Cortex of kidney (tissue), 1 donor: ENCODE measurements at places on chromosomes 5 and 9.

DNA sequence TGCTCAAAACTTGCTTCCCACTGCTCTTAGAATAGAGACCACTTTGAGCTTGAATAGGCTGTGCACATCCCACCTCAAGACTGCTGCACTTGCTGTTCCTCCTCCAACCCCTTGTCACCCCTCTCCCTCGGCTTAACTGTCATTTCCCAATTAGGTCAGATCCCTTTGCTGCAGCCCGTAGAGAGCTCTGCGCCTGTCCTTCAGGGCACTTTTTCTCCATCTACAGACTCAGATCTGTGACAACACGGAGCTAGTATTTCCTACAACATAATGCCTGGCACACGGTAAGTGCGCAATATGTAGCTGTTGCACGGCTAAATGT lies 485 bp upstream of the HABP4 start:
- no peak for DNase-seq

GRCh38 chr5:135913713-135914626 lies 18.3 kb upstream of the IL9 start:
- no peak for DNase-seq

DNA sequence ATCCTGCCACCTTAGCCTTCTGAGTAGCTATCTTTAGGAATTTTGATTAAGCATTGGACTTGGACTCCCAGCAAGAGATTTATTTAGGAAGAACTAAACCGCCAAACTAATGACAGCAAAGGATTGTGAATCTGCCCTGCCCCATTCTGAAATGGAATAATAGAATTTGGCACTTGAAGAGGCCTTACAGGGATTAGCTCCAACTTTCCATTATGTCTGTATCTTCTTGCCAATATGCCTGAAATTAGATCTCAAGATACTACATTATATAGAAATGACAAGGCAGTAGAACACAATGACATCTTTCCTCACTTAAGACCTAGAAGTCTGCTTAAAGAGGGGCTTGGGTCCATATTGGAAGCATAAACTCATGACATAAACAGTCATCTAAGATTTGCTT lies 77.0 kb upstream of the DPYSL3 start:
- DNase-seq: no peak

DNA sequence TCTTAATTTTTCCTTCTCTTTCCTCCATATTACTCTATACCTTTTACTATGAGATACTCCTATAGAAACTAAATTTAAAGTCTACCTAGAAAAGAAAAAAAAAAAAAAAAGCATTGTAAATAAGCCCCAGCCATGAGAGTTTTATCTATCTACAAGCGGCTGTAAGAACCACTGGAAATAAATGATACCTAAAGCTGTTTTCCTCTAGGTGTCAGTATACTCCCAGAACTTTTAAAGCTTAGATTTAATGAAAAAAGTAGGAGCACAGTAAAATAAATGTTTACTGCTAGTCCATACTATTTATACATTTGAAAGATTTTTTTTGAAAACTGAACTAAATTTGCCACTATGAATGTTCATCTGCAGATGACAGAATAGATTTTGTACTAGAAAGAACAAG lies 26.2 kb downstream of the TYRP1 start:
- no peak for DNase-seq

GRCh38 chr5:92177926-92178487 lies 794.9 kb upstream of the ARRDC3 start:
- DNase-seq: no peak

GRCh38 chr5:24059006-24059405 lies 551.6 kb downstream of the PRDM9 start:
- DNase-seq: no peak

GRCh38 chr5:133297293-133297692 lies 245.5 kb downstream of the HSPA4 start:
- no peak for DNase-seq

DNA sequence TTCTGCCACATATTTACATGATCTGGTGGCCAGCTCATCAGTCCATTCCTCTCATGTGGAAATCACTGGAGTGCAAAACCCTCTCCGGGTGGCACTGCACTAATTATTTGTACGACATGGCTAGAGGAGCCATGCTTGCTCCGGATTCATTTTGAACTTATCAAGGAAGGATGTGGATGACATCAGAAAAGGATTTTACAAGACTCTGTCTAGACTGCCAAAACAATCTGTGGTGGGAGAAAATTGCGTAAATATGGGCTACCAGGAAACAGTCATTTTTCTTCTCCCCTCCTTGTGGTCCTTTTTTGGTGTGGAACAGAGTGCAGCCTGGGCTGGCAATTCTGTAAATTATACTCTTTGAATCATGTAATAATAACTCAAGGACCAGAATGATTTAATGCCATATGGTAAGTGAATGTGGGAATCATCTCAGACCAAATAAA lies 123.4 kb upstream of the IFNE start:
- DNase-seq: no peak

GRCh38 chr5:9534881-9535517 lies 10.9 kb downstream of the SEMA5A start:
- DNase-seq: no peak

GRCh38 chr5:147360816-147361215 lies 126.0 kb downstream of the STK32A start:
- DNase-seq: no peak

- no peak for DNase-seq
Measured at GRCh38 chr9:38016375-38017135, 52.5 kb downstream of the SHB start.

DNA sequence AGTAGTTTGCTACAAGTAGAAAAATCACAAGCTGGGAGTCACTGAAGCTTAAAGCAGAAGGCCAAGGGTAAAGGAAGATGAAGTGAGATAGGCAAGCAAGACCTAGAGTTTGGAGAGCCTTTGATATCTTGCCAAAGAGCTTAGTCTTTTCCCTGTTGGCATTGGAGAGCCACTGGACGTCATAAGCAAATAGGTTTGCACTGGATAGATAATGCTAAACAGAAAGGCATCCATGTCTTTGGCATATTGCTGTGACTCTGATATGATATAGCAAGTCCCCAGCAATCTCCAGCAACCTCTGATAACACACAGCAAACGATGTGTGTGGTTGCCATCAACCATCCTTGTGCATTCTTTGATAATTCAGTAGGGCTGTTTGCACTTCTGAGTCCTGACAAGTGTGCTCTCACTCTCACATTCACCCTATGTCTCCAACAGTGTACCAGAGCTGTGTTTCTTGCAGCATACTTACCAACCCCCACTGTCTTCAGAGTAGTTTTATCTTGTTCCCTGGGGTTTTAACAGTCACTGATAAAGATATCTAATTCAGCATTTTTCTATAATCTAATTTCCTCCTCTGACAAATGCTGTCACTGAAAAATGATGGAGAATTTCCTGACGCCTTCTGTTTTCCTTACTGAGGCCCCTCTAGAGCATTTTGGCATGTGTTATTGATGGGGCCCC lies 16.9 kb upstream of the FREM1 start:
- no peak for DNase-seq

- no peak for DNase-seq
Measured at GRCh38 chr9:130143279-130143893, 28.8 kb upstream of the NCS1 start.

DNA sequence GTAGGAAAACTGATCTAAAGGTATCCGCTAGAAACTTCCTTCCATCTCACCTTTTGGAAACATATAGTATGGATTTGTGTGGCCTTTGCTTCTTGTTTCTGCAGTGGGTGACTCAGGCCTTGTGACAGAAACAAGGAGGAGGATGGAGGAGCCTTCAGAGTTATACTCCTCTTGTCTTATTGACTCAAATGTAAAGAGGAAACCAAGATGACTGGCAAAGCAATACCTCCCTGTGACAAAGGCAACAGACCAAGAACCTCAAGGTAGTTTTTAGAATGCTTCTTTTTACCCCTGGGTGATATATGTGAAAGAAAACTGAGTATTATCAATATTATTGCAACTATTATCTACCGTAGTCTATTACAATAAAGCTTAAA lies 123.3 kb upstream of the SLIT3 start:
- no peak for DNase-seq

DNA sequence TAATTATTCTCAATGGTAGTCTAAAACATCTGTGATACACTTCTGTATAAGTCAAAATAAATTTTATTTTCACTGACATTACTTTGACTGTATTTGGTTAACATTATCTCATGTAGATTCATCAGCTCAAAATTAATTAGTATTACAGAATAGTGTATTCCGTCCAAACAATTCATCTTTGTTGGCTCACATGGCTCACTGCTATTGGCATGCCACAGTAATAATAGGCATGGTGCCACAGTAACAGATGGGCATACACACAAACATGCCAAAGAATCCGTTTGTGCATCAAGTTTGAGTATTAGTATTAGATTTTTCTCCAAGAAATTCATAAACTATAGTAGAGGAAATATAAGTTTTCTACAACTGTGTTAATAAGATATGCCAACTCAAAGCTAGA lies 14.2 kb downstream of the AP3B1 start:
- no peak for DNase-seq

DNA sequence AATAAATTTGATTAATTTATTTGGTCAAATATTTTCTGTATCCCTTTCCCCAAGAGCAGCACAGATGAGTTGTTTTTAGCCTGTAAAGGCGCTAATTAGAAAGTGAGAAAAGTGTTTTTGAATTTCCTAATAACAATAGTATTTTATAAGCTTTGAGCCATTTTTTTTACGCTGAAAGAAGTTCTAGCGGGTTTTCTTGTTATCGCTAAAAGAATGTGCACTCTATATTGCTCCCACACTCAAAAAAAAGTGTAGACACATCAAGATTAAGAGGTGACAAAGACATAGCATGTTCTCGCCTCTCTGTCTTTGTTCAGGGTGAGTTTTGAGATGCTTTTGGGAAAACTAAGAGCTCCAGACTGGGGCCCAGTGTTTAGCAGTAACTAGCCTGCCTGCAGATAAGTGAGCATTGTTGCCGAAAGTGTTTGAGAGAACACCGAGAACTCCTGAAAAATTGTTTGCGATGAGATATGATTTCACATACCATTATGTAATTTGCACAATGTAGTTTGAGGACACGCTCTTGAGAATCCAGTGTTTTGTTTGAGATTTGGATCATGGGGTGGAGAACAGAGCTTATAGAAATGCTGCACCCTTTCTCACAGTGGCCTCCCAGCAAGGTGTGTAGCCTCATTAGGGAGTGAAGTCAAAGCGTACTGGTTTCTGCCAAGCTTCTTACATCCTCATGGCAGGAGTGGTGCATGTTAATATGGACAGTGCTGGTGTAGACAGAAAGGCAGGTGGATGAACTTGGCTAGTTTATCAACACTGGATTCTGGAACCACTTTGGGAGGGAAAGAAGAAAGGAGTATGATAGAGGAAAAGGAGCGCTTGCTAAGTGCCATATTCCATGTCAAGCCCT lies 1.5 kb downstream of the F2R start:
- DNase-seq: no peak

DNA sequence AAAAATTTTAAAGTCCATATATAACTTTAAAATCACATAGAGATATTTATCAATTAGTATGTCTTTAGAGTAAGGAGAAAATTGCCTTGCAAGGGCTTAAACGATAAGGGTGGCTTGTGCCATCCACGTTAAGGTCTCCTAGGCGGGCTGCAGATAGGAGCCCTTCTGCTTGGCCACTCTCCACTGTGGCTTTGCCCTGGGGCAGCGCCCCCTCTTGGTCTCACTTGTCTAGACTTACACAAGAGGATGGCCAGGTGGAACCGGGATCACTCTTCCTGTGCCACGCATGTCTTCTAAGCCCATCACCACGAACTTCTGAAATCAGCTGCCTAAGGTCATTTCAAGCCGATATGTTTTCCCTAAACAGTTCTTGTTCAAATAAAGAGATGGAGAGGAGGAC lies 2.9 kb downstream of the FPGS start:
- DNase-seq: no peak

GRCh38 chr5:148179234-148179824 lies 11.0 kb downstream of the SPINK14 start:
- DNase-seq: no peak

GRCh38 chr9:117046666-117047327 lies 359.7 kb downstream of the TRIM32 start:
- DNase-seq: no peak

DNA sequence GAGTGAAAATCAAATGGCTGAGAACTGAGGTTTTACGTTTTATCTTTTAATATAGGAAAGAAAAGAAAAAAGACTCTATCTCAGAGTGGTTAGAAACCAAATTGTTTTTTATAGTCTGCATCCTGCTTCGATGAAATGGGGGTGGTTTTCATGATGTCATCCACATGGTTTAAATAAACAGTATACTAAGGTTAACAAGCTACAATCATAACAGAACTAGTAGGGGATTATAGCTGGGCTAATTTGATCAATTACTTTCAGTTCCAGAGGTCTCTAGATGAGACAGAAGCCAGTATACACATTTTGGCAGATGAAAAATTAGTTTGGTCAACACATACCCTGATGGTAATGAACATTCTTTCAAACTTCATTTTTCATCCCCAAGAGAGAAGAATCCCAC lies 106.3 kb upstream of the SNX2 start:
- no peak for DNase-seq

DNA sequence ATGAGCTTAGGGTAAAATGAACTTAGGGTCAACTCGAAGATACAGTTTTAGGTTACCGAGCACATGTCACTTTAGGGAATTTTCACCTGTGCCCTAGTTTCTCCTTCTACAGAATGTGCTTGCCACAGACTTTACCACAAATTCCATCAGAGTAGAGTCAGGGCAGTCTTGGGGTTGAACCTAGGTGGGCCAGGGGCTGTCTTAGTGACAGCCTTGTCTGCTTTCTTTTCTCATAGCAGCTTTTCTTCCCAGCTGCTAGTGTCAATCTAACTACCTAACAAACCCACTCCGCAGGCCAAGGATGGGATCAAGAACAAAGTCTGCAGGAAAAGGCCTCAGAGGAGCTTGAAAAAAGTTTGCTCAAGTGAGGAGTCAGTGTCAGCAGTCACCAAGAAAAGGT lies 458.1 kb upstream of the CDH18 start:
- DNase-seq: no peak

DNA sequence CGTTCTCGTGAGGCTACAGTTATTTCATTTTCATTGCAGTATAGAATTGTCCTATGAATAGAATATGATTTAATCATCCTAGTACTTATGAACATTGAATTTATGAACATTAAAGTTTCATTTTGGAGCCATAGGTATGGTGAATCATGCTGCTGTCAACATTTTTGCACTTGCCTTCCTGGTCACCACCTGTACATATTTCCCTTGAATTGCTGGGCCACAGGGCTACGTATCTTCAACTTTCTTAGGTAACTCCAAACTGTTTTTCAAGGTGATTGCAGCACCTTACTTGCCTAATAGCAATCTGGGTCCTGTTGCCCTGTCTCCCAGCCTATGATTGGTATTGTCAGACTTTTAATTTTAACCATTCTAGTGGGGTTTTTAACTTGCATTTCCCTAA lies 6.5 kb upstream of the RNF145 start:
- DNase-seq: no peak

- DNase-seq: no peak
Measured at GRCh38 chr5:136213919-136214493, 21.0 kb upstream of the SMIM32 start.

DNA sequence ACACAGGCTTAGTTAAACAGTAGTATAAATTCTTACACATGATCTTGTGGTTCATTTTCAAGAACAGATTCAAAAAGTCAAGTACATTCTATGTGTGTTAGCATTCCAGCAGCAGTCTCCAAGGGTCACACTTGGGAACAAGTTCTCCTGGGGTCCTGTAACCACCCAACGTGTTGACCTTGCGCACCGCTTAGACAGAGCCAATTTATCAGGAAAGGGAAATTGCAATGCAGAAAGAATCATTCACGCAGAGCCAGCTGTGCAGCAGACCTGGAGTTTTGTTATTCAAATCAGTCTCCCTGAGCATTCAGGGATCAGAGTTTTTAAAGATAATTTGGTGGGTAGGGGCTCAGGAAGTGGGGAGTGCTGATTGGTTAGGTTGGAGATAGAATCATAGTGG lies 8.5 kb upstream of the RXFP3 start:
- no peak for DNase-seq
